GM06990 (cell line): ENCODE measurements at places on chromosomes 2 and 18.
A peak's percentile ranks its signal among the peaks of the same experiment; 100 is the strongest.

- DNase-seq, result no peak
These were observed 3.0 kb downstream of the PIEZO2 start for GRCh38 chr18:11146238-11146946.

- no peak for DNase-seq
These were observed 10.4 kb downstream of the IL36A start for GRCh38 chr2:113015655-113016054.

DNA sequence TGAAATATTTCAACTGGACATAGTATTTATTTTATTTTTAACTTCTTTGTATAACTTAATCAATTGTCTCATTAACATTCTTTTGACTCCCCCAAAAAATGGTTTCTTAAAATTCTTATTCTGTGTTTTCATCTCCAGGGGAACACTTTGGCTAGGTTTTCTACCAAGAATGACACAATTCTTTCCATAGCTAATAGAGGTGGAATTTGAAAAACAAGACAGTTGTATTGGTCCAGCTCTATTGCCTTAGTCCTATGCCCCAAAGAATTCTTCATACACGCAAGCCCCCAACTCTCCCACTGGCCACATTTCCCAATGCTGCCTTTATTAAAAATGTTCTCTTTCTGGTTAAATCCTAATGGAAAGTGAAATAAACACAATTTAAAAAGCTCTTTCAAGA lies 104.7 kb upstream of the PKDCC start:
- no peak for DNase-seq

- no peak for DNase-seq
These were observed 766.5 kb downstream of the RNF144A start for GRCh38 chr2:7683708-7684107.

- DNase-seq, result no peak
These were observed 27.6 kb upstream of the TMBIM1 start for GRCh38 chr2:218319813-218320365.

DNA sequence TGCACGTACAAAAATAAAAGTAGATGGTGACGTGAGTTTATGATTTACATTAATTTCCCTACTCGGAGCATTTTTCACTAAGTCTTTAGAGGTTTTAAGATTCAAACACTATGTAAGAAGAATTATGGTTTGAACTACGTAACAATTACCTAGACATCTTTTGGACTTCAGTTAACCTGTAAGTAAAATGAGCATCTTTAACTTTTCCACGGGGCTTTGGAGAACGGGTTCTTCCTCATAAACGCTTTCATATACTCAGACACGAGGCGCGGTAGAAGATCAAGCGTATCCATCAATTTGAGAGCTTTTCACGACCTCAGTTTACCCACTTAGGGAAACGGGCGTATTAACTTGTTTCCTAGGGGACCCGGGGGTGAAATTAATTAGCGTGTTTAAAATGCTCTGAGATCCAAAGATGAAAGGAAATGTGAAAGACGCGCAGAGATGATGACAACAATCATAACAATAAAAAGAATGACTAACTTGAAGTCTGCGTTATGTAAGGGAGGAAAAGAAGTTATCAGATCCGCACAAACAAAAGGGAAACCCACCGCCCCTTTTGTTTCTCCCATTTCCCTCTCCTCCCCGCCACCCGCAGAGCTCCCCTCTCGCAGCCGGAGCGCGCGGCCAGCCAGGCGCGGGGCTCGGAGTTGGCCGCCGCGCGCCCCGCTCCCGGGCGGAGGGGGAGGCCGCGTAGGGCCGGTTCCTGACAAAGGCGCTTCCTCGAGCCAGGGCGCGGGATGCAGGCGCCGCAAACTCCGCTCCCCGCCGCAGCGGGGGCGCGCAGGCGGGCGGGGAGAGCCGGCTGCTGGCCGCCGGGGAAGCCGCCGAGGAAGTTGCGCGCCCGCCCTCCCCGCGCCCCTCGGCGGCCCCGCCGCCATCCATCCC lies 807 bp downstream of the PELI1 start:
- DNase-seq, result peak; percentile 34

DNA sequence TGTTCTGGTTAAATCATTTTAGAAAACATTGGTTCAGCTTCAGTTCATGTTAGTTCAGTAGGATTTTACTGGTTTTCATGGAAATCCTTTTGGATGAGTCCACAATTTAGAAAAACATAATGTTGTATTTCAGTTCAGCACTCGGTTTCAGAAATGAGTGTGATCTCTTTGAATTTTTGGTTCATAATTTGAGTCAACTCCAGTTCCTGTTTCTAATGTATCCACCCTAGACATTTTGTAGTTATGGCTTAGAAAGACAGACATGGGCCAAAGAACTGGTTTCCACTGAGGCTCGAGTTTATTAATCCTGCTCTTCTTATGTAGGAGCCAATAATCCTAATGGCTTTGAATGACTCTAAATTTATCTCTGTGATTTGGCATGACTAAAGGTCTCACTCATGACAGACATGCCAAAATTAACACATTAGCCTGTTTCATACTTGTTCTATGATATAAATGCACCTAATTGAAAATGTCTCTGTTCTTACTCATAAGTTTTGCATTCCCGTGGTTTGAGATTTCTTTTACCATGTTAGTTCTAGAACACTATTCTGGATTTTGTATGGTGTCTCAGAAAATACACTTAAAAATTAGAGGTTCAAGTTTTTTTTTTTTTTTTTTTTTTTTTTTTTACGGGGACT lies 82.3 kb upstream of the SPRED2 start:
- DNase-seq, result peak; percentile 25

GRCh38 chr18:63132819-63133200 lies 186.8 kb downstream of the BCL2 start:
- no peak for DNase-seq

DNA sequence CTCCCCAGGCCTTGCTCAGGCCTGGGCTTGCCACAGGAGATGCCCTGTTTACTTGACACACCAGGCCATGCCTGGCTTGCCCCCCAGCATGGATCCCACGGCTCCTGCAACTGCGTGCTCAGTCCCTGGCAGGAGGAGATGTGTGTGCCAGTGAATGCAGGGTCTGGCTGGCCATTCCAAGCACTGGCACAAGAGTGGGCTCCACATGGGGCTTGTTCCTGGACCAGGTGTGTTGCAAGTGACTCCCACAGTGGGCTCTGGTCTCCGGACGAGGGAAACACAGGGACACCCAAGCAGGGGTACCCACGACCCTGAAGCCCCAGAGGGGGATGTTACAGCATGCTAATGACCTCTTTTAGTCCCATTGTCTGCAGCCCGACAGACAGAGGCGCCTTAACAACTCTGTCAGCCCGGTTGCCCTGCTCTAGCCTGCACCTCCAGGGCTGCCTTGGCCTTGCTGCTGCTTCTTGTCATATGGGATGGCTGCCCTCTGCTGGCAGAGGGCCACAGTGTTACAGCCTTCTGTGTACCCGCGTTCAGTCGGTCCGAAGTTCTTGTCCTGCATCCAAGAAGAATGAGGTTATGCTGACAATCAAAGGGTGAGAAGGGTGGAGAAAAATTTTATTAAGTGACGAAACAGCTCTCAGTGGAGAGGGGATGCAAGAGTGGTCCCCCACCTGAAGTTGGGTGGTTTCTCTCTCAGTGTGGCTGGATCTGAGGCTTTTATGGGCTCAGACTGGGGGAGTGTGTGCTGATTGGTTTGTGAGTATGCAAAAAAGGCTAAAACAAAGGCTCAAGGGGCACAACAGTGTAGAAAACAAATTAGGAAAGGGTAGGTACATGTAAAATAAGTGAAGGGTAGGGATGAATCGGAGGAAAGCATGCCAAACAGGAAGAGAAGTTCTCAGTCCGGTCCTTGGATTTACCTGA lies 180.4 kb downstream of the MBD5 start:
- peak; percentile 16 for DNase-seq

GRCh38 chr18:3383381-3383915 lies 66.5 kb upstream of the TGIF1 start:
- no peak for DNase-seq

DNA sequence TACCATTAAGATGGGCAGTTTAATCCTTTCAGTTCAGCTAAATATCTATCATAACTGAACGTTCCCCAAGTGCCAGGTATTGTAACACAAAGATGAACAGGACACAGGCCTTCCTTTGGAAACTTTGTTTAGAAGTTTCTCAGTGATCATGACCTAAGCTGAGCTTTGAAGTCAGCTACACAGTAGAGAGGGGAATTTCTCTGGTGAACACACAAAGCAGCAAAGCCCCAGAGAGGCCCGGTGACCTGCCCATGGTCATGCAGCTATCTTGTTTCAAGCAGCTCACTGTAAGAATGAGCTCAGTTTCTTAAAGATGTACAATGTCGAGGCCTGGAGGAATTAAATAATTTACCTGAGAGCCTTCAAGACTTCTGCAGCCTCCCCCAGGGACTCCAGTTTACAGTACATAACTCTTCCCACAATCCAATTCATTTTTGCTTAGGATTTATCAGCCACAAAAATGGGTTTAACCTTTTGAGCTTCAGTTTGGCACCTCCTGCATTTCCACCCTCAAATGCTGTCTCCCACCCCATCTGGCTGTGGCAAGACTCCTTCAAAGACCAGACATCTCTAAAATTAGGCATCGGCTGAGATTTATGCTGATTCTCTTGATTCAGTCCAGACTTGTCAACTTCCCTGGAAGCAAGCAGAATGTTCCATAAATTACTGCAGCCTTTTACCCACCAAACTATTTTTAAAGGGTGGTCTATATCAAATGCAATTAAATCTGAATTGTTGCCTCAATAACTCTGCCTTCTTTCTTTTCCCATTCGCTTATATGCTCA lies 325.6 kb downstream of the TXNL1 start:
- DNase-seq, result no peak

GRCh38 chr2:135063210-135063609 lies 11.1 kb downstream of the RAB3GAP1 start:
- no peak for DNase-seq

DNA sequence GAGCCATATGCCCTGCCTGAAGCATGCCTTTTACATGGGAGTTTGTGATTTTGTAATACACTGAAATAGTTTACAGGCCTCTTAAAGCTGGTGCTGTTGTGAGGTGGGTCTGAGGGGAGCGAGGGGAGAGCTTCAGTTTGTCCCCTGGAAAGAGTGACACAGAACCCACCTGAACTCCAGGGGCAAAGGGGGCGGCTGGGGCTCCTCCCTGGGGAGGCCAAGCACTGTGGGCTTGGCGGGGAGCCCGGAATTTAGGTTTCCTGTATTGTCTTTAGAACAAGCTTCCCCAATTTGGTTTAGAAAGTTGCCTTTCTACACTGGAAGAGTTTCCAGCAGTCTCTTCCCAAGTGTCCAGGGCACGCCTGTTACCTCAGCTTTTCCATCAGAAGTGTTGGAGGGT lies 75.7 kb downstream of the VAPA start:
- DNase-seq, result no peak

- no peak for DNase-seq
These were observed 66.7 kb downstream of the EMILIN2 start for GRCh38 chr18:2913398-2914005.

DNA sequence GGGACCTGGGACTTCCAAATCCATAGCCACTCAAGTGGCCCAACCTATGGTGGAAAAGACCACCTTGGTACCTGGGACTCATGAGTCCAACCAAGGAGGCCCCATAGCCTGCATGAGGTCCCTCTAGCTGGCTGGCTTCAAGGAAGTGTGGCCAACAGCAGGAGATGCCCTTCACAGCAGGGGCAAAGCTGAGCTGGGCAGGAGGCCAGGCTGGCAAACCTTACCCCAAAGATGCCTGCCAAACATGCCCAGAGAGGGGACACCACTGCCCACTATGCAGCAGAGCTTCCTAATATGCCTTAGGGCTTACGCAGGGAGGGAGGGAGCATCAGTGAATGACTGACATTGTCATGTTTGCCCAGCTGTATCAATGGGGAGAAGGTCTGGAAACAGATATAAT lies 188.0 kb upstream of the GLI2 start:
- no peak for DNase-seq

- DNase-seq, result no peak
These were observed 31.1 kb downstream of the CHN1 start for GRCh38 chr2:174974131-174974530.

GRCh38 chr2:15284614-15285013 lies 276.5 kb downstream of the NBAS start:
- DNase-seq, result no peak

- no peak for DNase-seq
These were observed 32.0 kb downstream of the CENPO start for GRCh38 chr2:24824966-24825882.

DNA sequence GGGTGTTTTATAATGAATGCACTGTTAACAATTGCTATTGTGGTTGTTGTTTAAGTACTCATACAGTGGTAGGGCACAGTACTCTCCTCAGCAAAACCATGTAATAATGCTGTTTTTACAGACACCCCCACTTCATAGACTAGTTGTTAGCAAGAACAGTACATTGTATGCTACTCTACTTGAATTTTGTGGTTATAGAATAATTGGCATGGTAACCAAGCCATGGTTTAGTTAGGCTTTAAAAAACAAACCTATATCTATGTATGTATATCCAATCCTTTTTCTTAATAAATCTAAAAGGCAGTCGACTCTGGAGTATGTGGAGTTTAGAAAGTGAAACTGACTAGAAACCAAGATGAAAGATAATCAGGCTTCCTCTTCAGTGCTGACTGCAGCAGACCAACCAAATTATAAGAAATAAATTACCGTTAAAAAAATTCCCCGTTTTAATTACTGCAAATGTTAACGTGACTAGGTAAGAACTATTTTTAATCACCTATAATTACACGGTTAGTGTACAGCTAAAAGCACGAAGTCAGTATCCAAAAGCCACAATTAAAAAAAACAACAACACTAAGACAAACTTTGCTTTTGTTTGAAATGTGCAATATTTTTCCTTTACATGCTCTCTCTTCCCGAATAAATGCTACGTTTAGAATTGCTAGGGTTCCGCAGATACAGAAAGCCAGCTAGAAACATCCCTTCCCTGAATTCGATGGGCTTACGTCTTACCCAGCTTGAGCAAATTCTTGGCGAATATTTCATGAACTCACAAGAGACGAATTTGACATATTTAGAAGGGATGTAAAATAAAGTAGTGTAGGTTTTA lies 113.3 kb upstream of the SERTAD2 start:
- peak; percentile 60 for DNase-seq

DNA sequence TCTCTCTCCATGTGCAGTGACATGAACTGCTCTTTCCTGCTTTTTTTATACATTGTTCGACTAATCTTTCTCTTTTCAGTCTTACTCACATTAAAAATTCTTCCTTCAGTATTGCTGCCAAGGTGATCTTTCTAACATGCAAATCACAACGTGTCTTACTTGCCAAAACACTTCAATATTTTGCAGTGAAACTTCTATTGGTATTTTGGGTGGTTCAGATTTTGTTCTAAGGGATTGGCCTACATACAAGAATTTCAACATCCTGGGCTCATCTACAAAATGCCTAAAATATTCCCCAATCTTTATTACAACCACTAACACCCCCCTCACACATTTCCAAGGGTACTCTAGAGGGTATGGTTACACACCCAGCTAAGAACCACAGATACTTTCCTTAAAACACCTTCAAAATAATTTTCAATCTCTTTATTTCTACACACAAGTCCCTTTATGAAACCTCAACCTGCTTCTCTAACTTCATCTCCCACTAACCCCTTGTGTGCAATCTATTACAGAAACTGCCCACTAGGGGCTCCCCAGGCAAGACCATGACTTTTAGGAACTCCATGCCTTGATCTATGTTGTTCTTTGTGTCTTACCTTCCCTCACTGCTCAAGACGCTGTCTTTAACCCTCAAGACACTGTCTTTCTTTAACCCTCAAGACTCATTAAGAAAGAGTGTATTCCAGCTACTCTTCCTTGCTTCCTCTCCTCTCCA lies 50.9 kb downstream of the COL3A1 start:
- DNase-seq, result no peak
